ENCODE measurements at places on chromosomes 4 and X. TPM values are rescaled to one million over a fixed set of nuclear protein-coding genes. Genes with fewer than 3 reads are reported as not detected.
A peak's percentile ranks its signal among the peaks of the same experiment; 100 is the strongest.

The TMEM154 gene
- total RNA-seq, result 3.3 TPM

The FHDC1 gene
- total RNA-seq, result 0.35 TPM

DNA sequence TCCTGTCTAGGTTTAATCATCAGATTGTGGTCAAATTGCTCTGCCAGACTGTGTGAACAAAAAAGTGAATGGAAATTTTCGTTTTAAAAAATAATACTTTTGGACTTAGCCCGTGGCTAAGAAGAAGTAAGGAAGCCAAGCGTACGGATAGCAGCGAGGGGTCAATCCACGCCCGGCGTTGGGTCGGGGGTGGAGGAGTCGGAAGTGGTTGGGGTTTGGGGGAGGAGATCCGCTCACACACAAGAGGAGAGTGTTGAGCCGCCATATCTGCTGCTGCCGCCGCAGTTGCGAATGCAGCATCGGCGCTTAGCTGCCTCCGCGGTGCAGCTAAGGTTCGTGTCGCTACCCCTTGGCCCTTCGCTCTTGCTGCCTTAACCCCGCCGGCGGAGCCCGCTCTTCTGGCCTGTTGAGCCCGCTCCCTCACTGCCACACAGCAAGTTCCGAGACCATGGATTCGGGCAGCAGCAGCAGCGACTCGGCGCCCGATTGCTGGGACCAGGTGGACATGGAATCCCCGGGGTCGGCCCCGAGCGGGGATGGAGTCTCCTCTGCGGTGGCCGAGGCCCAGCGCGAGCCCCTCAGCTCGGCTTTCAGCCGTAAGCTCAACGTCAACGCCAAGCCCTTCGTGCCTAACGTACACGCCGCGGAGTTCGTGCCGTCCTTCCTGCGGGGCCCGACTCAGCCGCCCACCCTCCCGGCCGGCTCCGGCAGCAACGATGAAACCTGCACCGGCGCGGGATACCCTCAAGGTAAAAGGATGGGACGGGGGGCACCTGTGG, at the start of gene GSPT2:
TSS of gene GSPT2 (plus strand) at position 264 of the 779 bp plus-strand sequence. CDS start at position 449, 185 bp downstream.
- peak; percentile 76 for DNase-seq

DNA sequence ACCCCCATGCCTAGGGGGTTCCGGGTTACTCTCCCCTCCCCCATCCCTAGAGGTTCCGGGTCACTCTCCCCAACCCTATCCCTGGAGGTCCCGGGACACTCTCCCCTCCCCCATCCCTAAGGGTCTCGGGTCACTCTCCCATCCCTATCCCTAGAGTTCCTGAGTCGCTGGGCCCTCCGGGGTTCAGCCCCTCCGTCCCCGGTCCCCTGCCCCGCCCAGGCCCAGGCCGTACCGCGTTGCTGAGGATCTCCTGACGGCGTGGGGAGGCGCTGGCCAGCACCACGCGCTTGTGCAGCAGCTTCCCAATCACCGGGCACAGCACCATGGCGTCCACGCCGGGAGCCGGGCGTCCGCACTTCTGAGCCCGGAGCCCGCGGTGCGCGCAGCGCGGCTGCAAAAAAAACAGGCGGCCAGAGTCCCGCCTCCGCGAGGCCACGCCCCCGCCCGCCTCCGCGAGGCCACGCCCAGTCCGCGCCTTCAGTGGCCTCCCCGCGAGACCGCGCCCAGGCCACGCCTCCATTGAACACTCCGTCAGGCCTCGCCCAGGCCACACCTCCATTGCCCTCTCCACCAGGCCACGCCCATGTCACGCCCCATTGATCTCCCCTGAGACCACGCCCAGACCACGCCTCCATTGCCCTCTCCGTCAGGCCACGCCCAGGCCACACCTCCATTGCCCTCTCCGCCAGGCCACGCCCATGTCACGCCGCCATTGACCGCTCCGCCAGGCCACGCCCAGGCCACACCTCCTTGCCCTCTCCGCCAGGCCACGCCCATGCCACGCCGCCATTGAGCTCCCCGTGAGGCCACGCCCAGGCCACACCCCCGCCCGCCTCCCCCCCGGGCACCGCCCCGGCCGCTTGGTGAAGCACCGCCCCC, at the start of gene ASMTL:
TSS of gene ASMTL (minus strand) at position 394 of the 879 bp plus-strand sequence. CDS start at position 325, 69 bp downstream.
- peak; percentile 100 for DNase-seq

- DNase-seq, result no peak
These were observed 77.5 kb downstream of the DHRSX start for GRCh38 chrX:2423282-2423681.

- no peak for DNase-seq
These were observed 257.5 kb upstream of the IRS4 start for GRCh38 chrX:108993909-108994308.

- DNase-seq, result no peak
These were observed 971.1 kb upstream of the HS3ST1 start for GRCh38 chr4:12399781-12400180.

GRCh38 chrX:12934850-12935249, 28.4 kb downstream of the TLR8 start:
- no peak for DNase-seq

DNA sequence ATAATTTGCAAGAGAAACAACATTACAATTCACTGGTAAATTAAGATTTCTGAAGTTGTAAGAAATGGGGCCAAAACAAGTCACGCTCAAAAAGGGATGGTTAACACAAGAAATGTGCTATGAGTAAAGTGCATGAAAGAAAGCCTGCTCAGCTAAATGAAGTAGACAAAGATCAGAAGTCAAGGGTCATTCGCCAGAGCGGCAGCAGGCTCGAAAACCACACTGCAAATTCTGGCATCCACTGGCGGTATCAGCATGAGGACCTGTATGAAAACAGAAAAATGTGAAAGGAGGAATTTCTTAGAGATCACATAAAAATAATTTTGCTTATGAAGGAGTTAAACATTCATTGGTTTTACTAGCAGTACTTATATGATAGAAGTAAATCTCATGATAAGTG, 49.6 kb downstream of the FBXL5 start:
- no peak for DNase-seq

- no peak for DNase-seq
These were observed 442.5 kb upstream of the LCORL start for GRCh38 chr4:18463987-18464559.

DNA sequence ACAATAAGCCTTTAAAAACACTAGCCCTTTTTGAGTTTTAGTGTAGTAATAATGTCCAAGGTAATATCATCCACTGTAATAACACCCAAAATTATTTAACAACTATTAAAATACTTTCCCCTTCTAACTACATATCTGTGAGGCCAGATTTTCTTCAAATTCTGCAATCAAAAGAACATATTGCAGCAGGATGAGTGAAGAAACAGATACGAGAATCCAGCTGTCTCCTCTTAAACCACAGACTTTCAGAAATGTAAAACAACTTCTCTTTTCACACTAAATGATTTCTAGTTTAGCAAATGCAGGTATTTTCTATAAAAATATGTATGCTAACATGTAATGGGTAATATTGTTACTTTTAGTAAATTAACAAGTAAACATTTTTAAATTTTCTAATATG, 148.9 kb downstream of the PRDM5 start:
- no peak for DNase-seq
